Nephron progenitor cell (in vitro differentiated cells): ENCODE measurements at places on chromosomes 7 and 10.

DNA sequence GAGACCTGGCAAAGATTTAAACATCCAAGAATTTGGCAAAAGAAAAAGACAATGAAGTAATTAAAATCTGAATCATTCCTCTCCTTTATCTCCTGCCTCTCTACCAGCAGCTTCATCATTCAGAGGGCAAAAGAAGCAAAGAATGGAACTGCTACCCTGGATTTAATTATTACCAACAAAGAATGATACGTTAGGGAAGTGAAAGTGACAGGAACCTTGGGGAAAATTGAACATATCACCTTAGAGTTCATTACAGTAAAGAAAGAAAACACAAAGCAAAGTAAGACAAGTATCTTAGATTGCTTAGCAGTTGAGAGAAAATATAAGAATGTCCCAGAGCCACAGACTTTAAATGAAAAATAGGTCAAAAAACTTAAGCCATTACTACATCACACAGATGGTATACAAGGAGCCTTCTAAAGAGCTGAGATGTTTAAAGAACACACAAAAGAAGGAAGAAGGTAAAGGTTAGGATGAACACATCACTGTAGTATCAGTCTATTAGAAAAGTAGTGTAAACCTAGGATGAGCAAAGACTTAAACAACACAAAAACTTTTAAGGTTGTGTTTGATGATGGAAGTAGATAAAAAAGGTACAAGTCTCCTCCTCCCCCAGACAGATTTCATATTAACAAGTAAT, 17.5 kb downstream of the CTNNA3 start:
- DNase-seq: no peak

GRCh38 chr7:94277236-94277635, 117.5 kb upstream of the COL1A2 start:
- DNase-seq: no peak

GRCh38 chr10:121217331-121217730, 366.2 kb downstream of the WDR11 start:
- DNase-seq: no peak

- DNase-seq: no peak
Observed at GRCh38 chr10:31148951-31149350, 117.3 kb upstream of the ZNF438 start.

DNA sequence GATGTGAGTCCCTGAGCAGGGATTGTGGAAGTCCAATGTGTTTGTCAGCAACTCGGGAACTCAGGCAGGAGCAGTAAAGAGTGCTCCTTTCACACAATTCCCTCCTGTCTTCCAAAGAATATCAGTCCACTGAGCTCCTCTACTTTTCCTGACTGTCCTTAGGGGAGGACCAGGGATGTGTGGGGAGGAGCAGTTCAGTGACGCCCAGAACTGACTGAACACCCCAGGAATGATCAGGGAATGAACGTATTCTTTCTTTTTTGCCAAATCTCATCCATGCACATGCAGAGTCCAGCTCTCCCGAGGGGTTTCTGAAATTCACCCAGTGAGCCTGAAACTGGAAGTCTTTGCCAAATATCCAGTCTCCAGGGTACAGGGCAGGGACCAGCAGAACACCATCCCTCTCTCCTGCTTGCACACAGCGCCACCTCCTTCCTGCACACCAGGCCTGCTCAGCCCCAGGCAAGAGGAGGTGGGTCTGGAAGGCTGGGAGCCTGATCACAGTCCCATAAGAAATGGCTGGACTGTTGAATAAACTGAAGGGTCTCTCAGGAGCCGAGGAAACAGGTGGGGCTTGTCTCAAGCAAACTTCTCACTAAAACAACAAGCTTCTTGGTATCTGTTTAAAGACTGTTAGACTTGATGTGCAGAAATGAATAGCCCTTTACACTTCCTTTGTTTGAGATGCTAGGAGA, 294.7 kb downstream of the C7orf25 start:
- no peak for DNase-seq

DNA sequence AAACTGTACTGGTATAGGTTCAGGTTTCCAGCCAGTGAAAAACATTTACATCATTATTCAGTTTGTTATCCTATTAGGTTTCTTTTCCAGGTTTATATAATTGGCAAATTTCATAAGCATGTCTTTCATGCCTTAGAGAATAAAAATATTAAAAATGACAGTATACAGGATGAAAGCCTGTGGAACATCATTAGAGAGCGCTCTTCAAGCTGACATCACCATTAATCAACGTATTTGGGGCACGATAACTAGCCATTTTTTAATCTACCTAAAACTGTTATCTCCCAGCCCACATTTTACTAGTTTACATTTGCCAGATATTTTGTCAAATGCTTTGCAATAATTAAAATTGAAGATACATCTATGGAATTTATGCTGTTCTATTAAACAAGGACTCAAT, 714.1 kb downstream of the CNTNAP2 start:
- no peak for DNase-seq

DNA sequence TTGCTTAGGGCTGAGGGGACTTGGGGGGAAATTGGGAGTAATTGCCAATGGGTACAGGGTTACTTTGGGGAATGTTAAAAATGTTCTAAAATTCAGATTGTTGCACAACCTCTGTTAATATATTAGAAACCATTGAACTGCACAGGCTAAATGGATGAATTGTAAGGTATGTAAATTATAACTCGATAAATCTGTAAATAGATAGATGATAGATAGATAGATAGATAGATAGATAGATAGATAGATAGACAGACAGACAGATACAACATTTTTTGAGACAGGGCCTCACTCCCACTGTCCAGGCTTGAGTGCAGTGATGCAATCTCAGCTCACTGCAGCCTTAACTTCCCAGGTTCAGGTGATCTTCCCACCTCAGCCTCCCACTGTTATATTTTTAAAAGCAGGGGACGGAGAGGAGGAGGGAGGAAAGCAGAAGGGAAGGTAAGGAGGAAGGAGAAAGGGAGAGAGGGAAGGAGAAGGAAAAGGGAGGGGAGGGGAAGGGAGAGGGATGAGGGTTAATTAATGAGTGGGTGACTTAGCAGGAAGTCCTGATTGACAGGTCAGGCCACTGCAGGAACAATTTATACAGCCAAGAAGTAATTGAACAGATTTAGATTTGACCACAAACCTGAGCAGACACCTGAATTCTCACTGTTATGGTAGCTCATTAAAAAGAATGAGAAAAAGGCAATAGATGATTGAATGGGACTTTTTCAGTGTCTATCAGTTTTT, 38.7 kb downstream of the AOC1 start:
- DNase-seq: no peak

- no peak for DNase-seq
Observed at GRCh38 chr7:40675741-40676140, 540.9 kb downstream of the SUGCT start.

DNA sequence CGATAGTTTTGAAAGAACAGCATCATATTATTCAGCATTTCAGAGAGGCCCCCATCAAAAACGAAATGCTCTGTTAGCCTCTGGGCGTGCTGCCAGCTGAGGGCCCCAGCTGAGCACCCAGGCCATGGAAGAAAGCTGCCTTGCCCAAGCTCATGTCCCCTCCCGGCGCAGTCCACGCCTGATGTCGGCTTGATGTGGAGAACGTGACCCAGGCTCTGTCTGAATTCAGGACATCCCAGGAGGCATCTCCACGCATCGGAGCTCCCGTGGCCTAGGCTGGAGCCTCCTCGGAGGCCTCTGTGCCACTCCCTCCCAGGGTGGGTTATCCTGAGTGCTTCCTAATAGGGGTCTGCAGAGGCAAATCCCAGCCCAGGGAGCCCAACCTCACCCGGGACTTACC, 218.3 kb upstream of the AKR1E2 start:
- DNase-seq: no peak

- no peak for DNase-seq
Observed at GRCh38 chr7:151822541-151823181, 54.3 kb downstream of the PRKAG2 start.

GRCh38 chr7:24422441-24423010, 138.5 kb downstream of the NPY start:
- no peak for DNase-seq

DNA sequence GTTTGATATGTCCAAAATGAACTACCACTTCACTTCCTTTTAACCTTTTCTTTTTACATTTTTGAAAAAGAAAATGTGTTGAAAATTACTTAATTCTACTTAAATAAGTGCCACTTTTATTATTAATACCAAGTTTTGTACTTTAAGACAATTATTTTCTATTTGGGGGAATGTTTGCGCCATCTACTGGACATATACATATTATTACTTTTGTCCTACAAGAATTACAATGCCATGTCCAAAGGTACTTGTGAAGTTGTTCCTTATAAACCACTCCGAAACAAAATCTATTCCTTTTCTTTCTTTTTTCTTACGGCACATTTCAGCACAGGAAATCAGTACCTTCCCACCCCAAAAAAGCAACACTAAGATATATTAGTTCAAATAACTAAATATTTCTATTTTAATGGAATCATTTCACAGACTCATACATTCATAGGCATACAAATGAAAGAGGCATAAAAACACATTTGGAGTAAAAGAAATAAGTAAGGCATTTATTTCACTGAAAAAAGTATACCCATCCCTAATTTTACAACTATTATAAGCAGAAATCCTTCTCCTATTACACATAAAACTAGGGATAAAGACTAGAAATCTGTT, 169.9 kb downstream of the RNF133 start:
- DNase-seq: no peak

DNA sequence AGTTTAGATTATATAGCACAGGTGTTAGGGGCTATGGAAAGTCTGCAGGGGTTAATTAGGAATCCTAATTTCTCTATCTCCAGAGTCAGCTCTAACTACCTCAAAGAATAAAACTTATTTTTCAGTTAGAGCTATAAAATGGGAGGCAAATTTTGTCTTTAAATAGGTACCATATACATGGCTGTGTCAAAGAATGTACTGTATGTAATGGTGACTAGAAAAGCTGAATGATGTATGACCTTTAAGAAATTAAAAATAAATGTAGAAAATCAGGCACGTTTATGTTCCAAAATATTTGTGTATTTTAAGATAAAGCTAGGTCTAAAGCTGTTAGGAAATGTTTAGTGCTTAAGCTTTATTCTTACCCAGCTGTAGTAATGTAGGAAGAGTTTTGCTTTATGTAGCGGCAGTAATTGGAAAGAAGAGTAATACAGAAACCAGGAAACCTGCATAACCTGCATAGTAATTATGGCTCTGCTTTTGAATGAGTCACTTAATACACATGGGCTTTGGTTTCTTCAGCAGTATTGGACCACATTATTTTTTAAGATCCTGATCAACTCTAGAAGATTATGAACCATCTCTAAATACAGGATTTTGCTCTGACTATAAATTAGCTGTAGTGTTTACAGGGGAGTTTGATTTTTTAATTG, 85.0 kb downstream of the KMT2E start:
- no peak for DNase-seq

DNA sequence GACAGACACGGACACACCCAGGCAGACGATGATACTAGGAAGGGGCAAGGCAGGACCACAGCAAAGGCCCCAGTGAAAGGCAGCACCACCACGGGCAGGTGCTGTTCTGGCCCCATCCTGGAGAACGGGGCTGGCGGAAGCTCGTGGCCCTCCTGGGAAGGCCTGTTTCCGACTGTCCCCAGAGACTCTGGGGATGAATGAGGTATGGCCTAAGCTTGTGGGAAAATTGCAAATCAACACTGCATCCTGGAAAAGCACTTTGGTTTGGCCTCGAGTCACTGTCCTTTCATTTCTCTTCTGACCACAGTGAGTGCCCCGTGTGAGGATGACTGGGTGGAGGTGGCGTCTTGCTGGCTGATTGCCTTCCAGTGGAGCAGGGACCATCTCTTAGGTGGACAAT, 81.6 kb upstream of the ANLN start:
- no peak for DNase-seq

- DNase-seq: no peak
Observed at GRCh38 chr7:107684947-107685463, 24.4 kb downstream of the SLC26A4 start.

DNA sequence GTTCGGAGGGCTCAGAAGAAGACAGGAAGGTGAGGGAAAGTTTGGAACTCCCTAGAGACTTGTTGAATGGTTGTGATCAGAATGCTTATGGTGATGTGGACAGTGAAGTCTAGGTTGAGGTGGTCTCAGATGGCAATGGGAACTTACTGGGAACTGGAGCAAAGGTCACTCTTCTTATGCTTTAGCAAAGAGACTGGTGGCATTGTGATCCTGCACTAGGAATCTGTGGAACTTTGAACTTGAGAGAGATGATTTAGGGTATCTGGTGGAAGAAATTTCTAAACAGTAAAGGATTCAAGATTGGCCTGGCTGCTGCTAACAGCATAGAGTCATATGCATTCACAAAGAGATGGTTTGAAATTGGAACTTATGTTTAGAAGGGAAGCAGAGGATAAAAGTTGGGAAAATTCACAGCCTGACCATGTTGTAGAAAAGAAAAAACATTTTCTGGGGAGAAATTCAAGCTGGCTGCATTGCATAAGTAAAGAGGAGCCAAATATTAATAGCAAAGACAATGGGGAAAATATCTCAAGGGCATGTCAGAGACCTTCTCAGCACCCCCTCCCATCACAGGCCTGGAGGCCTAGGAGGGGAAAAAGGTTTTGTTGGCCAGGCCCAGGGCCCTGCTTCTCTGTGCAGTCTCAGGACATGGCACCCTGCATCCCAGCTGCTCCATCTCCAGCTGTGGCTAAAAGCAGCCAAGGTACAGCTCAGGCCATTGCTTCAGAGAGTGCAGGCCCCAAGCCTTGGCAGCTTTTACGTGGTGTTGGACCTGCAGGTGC, 26.0 kb upstream of the ARHGAP12 start:
- no peak for DNase-seq

DNA sequence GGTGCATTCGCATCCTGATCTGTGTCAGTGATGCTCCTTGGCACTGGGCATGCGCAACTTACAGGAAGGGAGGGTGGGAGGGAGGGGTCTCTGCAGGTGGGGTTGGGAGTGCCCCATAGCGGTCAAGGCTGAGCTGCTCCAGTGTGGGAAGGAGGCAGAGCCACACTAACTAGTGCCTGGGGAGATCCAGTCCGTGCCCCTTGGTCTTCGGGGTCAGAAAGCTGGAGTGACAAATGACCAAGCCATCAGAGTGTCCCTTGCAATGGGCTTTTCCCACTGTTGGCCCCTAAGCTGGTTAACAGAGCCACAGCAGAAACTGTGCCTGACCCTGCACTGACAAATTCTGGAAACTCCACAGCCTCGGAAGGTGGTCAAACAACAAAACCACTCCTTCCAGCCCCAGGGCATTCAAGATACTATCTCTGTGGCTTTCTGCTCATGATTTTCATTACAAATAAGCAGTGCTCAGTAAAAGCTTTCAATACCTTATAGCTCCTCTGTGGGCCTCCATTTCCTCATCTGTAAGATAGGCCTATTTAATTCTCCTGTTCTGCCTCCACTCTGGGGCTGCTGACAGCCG, 138.1 kb upstream of the UNC5B start:
- peak; percentile 50 for DNase-seq

GRCh38 chr7:1533255-1533546, 2.7 kb downstream of the MAFK start:
- no peak for DNase-seq

DNA sequence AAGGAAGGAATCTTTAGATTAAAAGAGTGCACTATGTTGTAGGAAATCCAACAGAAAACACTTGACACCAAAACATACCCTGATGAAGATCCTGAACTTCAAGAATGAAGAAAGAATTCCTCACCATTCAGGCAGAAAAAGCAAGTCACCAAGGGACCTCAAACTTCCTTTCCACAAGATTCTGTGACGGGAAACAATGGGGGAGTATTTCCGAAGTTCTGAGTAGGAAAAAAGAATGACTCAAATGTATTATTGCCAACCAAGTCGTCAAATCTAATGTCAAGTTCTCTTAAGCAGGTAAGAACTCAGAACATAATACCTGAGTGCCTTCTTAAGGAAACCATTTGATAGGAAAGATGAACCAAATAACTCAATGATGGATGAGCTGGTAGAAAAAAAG, 44.7 kb upstream of the MTURN start:
- no peak for DNase-seq

GRCh38 chr7:98294798-98295382, 13.4 kb downstream of the BRI3 start:
- peak; percentile 82 for DNase-seq
